ENCODE measurements at places on chromosomes 12 and 14.

GRCh38 chr12:11174022-11174421, 3.0 kb downstream of the SMIM10L1 start:
- no peak for ATAC-seq

GRCh38 chr12:68189821-68190242, 30.3 kb upstream of the IFNG start:
- peak; percentile 36 for ATAC-seq

DNA sequence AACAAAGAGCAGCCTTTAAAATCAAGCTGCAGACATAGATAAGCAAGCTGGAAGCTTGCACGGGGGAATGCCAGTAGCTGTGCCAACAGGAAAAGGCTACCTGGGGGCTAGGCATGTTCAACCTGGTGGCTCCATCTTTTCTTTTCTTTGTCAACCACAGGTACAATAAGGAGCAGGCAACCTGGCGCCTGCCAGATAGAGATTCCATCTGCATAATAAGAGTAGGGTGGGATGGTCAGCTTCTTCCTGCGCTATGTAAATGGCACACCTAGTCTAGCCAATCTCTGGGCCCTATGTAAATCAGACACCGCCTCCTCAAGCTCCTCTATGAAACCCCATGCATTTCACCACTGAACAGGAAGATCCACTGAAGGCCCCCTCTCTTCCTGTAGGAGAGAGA, 87.4 kb upstream of the PKP2 start:
- peak; percentile 37 for ATAC-seq

- no peak for ATAC-seq
These were observed 114.7 kb upstream of the AMIGO2 start for GRCh38 chr12:47194501-47194900.

DNA sequence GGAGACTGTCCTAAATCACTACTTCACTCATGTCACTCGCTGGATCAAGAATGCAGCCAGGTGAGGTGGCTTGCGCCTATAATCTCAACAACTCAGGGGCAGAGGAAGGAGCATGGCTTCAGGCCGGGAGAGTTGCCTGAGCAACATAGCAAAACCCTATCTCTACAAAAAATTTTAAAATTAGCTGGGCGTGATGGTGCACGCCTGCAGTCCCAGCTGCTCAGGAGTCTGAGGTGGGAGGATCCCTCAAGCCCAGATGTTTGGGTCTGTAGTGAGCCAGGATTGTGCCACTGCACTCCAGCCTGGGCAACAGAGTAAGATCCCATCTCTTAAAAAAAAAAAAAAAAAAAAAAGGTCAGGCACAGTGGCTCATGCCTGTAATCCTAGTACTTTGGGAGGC, 5.9 kb downstream of the SMAGP start:
- ATAC-seq = no peak

GRCh38 chr12:112218150-112218549, 92.8 kb downstream of the TRAFD1 start:
- peak; percentile 28 for ATAC-seq

DNA sequence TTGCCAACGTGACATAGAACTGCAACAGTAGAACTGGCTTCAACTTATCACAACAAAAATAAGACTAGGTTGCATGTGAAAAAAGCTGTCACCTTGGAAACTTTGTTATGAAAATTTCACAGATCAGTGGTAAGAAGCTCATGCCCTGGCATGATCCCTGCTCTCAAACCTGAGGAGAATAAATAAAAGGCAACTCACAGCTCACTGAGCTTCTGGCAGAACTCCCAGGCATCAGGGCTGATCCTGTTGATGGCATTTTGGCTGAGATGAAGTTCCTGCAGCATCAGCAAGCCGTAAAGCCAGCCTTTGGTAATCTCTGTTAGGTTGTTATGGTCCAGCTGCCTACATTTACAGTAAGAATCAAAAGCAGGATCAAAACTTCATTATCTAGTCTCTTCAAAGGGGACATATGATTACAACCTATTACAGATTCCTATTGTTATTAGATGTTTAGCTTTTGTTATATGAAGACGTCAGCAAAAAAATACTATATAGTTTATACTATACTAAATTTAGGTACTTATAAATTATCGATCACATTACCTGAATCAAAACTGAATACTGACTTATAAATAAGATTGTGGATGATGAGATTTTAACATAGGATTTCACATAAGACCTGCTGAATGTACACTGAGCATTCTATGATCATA, 32.0 kb downstream of the LRIG3 start:
- ATAC-seq = no peak

GRCh38 chr12:103571286-103571685, 15.8 kb upstream of the STAB2 start:
- peak; percentile 44 for ATAC-seq

DNA sequence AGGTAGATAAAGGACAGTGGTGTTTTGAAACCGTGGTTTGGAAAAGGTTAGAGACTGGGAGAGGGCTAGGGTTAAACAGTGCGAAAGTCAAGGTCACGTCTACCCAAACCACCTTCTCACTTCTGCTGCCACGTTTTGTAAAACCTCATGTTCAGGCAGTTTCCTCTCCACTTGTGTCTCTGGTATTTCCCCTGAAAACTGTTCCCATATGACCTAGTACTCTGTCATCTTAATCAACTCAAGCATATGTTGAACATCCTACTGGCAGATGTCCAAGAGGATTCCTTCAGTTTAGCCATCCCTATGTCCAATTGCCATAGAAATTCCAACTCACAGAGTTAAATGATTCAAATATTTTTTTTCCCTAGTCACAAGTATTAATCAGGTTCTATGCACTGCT, 17.4 kb downstream of the CLEC4C start:
- no peak for ATAC-seq

DNA sequence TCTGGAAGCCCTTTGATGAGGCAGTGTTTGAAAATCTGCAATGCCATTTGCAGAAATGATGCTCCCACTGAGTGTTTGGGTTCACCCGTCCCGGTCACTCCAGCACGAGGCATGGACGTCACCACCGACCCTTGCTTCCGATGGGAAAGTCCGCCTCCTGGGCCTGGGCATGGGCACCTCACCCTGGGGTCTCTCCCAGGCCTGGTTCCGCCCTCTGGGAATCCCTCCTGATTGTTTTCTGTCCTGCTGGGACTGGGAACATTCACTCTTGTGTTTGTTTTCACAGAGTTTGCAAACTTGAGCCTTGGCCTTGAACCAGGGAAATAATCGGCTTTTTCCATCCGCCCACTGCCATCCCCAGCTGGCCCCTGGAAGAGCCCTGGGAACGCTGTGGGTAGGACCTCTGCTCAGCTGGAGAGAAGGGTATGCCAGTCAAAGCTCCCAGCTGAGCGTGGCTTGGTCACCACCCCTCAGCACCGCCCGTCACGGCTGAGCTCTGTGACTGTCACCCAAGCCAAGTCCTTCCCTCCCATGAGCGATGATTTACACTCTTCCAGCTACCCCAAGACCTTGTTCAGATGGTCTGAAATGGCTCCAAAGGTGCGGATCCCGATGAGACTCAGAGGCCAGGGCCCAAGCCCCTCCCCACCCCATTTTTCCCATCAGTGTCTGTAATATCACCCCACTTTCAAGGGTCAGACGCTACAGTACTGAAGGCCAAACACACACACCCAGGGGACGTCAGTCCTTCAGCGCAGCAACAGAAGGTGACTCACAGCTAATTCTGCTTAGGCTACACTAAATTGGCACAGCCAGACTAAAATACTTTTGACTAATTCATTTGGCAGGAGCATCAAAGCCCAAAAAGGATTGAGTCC, 34.1 kb upstream of the FZD10 start:
- ATAC-seq = no peak

GRCh38 chr14:67421356-67422224, 9.6 kb upstream of the PLEK2 start:
- ATAC-seq = no peak

DNA sequence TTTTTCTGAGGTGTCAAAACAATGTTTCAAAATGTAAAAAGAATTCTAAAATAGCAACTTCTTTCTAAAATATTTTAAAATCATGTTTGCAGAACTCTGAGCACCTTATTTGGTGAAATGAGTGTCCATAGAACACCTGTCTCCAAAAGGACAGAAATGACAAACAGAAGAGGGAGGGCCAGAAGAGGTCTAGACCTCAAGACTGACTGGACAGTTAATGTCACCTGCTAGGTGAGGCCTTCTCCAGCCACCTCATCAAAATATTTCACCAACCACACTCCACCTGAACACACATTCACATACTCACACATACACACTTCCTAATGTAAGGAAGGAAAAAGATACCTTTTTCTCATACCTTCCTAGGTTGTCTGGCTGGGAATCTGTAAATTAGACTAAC, 147.8 kb upstream of the PLEKHA5 start:
- ATAC-seq = no peak

- ATAC-seq = no peak
These were observed 23.8 kb downstream of the GSC start for GRCh38 chr14:94746131-94746530.

DNA sequence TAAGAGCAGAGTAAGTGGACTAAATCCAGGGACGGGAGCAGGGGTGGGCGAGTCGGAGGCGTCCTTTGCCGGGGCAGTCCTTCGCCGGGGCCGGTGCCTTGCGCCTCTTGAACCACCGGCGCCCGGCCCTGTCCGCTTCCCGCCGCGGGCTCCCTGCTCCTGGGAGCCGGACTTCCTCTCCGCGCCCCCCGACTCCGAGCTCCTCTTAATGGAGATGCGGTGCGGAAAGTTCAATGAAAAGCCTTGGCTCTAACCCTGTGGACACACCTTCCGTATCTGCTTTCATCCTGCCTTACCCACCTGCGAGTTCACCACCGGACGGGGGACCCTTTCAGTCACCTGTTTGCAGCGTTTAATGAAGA, 412 bp downstream of the FGFR1OP2 start:
- peak; percentile 56 for ATAC-seq

DNA sequence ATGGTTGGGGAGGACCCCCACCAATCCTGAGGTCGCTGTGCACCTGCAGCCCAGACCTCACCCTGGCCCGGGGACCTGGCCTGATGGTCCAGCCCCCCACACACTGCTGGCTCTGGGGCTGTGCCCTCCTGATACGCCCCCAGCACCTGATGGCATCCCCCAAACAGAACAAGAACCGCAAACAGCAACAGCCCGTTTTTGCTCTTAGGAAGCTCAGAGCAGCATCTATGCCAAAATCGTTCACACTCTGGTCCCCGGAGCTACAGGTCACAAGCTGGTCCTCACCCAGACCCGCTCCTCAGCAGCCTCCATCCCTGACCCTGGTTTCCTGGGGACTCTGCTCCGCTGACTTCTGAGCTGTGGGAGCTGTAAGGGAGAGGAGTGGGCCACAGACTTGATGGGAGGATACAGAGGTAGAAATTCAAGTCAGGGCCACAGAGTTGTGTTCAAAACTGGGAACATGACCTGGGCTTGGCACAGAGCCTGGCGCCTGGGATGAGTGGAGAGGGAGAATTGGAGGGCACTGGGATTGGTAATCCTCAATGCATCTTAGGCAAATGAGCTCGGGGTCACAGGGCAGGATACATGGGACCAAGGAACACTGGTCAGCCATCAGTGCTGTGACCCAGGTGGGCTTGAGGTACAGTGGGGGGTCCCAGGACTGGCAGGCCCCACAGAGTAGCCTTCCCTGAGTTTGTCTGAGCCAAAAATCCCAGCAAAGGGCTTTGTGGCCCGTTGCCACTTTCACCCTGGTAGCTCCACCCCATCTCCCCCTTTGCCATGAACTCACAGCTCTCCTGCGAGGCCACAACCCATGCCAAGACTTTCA, 170.9 kb upstream of the RTL1 start:
- ATAC-seq = no peak

DNA sequence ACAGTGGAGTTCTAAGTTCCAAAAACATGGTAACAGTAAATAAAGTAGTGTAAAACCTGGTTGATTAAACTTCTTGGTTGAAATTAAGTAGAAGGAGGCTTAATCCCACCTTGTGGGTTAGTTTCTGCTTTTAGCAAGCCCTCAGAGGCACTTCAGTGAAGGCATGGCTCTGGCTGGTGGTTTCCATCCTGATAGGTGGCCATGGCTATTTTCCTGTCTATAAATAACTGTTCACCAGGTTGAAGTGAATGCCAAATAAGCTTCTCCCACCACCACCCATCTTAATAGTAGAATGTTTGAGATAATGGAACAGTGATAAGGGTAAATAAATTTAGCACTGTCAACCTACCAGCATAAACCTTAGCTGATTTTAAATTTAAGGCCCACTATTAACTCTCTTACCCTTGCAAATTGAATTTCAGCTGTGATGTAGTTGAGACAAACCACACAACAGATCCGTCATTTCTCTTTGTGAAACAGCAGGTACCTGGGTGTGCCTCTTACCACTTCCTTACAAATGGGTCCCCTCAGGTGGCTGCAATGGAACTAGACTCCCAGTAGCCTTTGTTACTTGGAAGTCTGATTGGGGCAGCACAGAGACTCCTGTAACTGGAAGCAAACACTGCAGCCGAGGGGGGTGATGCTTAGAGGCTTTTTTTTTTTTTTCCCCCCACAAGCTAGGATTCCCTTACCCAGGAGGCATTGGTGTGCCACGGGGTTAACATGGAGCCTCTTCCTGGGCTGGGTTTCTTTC, 41.4 kb downstream of the DAAM1 start:
- no peak for ATAC-seq

DNA sequence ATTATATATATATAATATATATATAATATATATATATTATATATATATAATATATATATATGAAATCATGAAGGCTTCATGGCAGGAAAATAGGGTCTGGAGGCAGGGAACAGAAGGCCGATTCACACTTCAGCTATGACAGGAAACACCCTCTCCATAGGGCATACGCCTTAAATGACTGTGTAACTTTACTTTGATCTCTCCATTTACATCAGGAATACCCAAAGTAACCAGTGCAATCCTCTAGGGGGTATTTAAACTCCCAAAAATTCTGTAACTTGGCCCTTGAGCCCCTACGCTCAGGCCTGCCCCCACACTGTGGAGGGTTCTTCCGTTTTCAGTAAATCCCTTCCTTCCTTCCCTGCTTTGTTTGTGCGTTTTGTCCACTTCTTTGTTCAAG, 40.4 kb upstream of the PPP2R5C start:
- ATAC-seq = no peak

GRCh38 chr14:100709289-100710284, 17.1 kb upstream of the DLK1 start:
- no peak for ATAC-seq

- no peak for ATAC-seq
These were observed 24.0 kb downstream of the PRDM4 start for GRCh38 chr12:107736914-107737313.

GRCh38 chr12:63151623-63152320, 771 bp upstream of the AVPR1A start:
- ATAC-seq = peak; percentile 96

GRCh38 chr12:43255522-43256111, 296.4 kb downstream of the ADAMTS20 start:
- no peak for ATAC-seq

GRCh38 chr14:35384455-35385041, 20.0 kb downstream of the NFKBIA start:
- ATAC-seq = peak; percentile 85

GRCh38 chr12:78315028-78315427, 484.3 kb downstream of the NAV3 start:
- no peak for ATAC-seq

- ATAC-seq = no peak
These were observed 247.6 kb upstream of the PWP1 start for GRCh38 chr12:107437954-107438353.

- ATAC-seq = peak; percentile 16
These were observed 32.7 kb downstream of the ANAPC7 start for GRCh38 chr12:110370732-110371231.

- ATAC-seq = no peak
These were observed 115.6 kb downstream of the CALM1 start for GRCh38 chr14:90512329-90512991.

GRCh38 chr12:6539314-6539682, 5.0 kb downstream of the GAPDH start:
- peak; percentile 2 for ATAC-seq

GRCh38 chr12:38161123-38162000, 155.2 kb upstream of the ALG10B start:
- peak; percentile 17 for ATAC-seq

Measured in SK-N-SH treated with all-trans-retinoic acid at 6 μM for 48 hours (cell line).